ENCODE measurements at places on chromosomes 7 and 10.

GRCh38 chr10:49614242-49615198 lies 683 bp downstream of the CHAT start:
- DNase-seq = no peak

GRCh38 chr7:154911862-154912455 lies 91.0 kb downstream of the PAXIP1 start:
- DNase-seq = no peak

DNA sequence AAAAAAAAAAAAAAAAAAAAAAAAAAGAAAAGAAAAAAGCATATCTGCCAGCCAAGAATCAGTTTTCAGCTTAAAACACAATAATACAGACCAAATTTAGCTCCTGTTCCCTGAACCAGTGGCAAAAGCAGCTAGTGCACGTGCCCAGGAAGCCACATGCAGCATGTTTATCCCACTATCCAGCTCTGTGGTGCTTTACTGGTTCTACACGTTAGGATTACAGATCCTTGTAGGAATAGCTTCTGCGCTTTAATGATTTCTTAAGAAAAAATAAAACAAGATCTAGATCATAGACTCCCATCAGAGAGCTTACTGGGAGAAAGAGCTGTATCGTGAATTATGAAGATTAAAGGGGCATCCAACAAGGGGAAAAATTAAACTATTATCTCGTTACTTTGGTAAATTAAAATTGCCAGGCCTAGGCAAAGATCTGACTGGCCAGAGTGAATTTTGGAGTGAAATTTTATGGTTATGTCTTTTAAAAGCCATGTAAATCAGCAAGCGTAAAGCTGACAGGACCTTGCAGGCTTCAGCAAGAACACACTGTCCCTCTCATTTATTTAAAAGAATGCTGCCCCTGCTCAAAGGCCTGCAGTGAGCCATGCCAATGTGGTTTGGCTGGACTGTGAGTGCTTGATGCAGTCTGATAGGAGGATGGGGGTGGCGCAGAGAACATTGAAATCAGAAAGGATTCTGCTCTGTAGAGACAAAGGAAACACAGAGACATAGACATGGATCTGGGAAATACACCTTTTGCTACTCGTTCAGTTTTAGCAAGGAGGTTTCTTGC lies 177.3 kb upstream of the PHYHIPL start:
- no peak for DNase-seq

DNA sequence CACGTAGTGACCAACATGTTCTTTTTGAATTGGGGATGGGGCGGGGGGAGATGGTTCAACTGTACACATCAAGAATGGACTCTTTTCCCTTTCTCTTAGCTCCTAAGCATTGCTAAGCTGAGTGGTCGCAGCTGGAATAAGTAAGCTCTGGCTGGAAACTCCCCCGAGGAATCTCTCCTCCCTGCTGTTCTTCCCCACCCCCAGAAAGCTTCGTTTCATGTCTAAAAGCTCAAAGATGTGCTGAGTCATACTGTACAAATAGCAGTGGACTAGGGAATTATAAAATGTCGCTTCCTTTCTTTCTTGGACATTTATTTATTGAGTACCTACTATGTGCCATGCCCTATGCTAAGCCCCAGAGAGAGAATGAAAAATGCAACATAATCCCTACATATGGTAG lies 191.1 kb upstream of the ADO start:
- no peak for DNase-seq

DNA sequence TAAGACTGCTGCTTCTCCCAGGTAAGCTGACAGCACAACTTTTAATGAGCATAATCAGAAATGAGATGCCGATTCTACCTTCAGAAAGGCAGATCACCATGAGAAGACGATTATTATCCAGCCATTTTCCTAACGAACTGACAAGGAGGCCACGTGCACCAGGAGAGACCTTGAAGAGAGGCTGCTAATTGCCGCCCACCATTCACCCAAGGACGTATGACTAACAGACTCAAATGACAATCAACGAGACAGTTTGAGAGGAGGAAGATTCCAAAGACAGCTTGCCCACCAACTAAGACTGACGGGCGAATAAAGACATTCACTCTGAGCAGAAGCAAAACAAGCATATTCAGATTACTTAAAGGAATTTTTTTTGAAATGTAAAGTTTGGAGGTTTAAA lies 301.9 kb upstream of the TAC1 start:
- DNase-seq = no peak

All from CD4-positive, alpha-beta T cell treated with Interleukin-4 for 4 hours (primary cell).